HCT116 (cell line): ENCODE measurements at places on chromosomes 7 and 10. TPM values are rescaled to one million over a fixed set of nuclear protein-coding genes. Genes with fewer than 3 reads are reported as not detected.

DNA sequence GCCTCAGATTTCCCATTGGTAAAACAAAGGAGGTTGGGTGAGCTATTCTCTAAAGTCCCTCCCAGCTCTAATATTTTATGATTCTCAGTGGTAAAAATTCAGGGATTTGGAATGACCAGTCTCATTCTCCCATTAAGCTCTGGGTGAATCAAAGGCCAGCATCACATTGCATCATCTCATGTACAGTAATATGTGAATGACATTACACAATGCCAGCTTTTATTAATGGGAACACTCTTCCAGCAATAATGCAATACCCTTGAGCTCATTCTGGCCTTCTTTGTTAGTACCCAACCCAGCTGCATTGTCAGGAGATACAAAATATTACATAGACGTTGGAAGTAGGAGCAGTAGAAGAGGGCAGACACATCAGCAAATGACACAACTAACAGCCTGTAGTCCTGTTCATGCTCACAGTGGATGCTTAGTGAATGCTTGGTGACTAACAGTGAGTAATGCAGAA is 100.0 kb upstream of the EGR2 start:
- H3K36me3 ChIP-seq: no peaks in the 10 kb centered on the region
- no peak overlapping the region for H3K27ac ChIP-seq
- no peak for DNase-seq
- no peaks in the 10 kb centered on the region for H3K4me1 ChIP-seq
- H3K27me3 ChIP-seq: no peaks in the 10 kb centered on the region

DNA sequence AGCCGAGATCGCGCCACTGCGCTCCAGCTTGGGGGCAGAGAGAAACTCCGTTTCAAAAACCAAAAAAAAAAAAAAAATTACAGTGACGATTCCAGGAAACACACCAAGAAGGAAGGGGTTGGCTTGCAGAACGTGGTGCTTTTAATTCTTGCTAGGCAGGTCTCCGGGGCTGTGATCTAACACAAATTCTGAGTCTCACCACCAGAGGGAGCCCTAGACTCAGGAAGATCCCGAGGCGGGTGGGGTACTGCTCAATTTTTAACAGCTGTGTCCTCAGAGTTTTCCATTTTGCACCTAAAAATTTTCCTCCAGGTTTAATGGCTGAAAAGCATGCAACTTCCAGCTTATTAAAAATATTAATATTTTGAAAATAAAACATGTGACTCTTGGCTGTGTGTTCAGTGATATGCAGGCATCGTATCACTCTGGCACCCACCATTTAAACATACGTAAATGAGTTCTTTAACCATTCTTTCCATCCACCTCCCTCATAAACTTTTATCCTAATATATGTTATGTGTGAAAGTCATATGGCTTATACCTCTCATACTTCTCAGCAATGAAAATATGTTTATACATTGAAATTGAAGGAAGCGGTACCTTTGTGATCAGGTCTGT is 26.5 kb upstream of the NUB1 start:
- H3K27me3 ChIP-seq: no peaks in the 10 kb centered on the region
- no peak overlapping the region for H3K4me3 ChIP-seq
- peak; percentile 54 for DNase-seq

GRCh38 chr10:95241533-95241932 is 47.5 kb downstream of the ACSM6 start:
- H3K27me3 ChIP-seq: no peaks in the 10 kb centered on the region
- peaks cover 19% of the 10 kb centered on the region for H3K4me1 ChIP-seq
- H3K27ac ChIP-seq: no peak overlapping the region
- DNase-seq: no peak
- 0 out of 2 replicates have a peak, but pooled peaks cover 5% of the 10 kb centered on the region for H3K36me3 ChIP-seq
- H3K4me3 ChIP-seq: no peak overlapping the region

DNA sequence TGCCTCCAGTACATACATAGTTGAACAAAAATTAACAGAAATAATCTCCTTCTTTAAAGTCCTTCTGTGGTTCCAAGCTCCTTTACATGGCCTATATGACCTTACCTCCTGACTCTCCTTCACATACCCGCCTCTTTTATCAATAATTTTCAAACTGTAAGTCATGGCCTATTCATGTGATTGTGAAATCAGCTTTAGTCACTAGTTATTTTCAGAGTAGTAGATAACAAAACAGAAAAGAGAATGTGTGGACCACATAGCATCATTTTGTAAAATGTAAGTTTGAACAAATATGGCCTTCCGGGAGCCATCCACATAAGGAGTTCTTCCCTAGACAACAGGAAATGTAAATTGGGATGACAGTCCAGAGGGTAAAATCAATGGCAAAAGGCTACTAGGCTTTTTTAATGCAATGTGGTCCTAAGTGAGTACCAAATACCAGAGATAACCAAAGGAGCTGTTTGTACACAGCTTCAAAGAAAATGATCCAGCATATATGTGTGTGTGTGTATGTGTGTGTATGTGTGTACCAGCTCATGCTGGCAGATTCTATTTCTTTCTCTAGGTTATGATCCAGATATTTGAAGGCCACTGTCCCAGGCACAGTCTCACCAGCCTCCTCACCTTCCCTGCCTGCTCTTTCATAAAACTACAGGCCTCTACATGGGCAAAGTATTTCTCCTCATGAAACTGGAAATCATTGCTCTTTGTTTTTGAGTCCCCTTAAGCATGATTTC is 12.3 kb upstream of the FAM133B start:
- H3K27ac ChIP-seq: no peak overlapping the region
- H3K36me3 ChIP-seq: no peaks in the 10 kb centered on the region
- H3K27me3 ChIP-seq: no peaks in the 10 kb centered on the region

Gene PRKG1
- 1.4 TPM for total RNA-seq

Gene CREB5
- 0.49 TPM for total RNA-seq

Gene ATOH7
- not detected for total RNA-seq

Gene TMEM140
- not detected for total RNA-seq

- H3K27ac ChIP-seq: no peak overlapping the region
- no peak overlapping the region for H3K4me3 ChIP-seq
- H3K4me1 ChIP-seq: no peaks in the 10 kb centered on the region
- no peaks in the 10 kb centered on the region for H3K36me3 ChIP-seq
These were observed 130.9 kb downstream of the SEMA3D start for GRCh38 chr7:85055906-85056305.

Gene PTN
- total RNA-seq: not detected

- DNase-seq: peak; percentile 54
- no peaks in the 10 kb centered on the region for H3K27me3 ChIP-seq
- no peaks in the 10 kb centered on the region for H3K36me3 ChIP-seq
- H3K4me1 ChIP-seq: no peaks in the 10 kb centered on the region
- H3K4me3 ChIP-seq: no peak overlapping the region
These were observed 235.0 kb upstream of the PLPP4 start for GRCh38 chr10:120221873-120222485.

GRCh38 chr10:28020993-28021982 is 22.4 kb upstream of the ODAD2 start:
- no peaks in the 10 kb centered on the region for H3K4me1 ChIP-seq
- no peak for DNase-seq
- H3K27ac ChIP-seq: no peak overlapping the region
- no peak overlapping the region for H3K4me3 ChIP-seq

Gene IKZF1
- total RNA-seq: 0.57 TPM

Gene FRMD4A
- total RNA-seq: 0.20 TPM

- no peaks in the 10 kb centered on the region for H3K4me1 ChIP-seq
- H3K27me3 ChIP-seq: no peaks in the 10 kb centered on the region
- no peak for DNase-seq
- H3K27ac ChIP-seq: no peak overlapping the region
- no peaks in the 10 kb centered on the region for H3K36me3 ChIP-seq
These were observed 10.3 kb downstream of the EPHB6 start for GRCh38 chr7:142864980-142865747.

DNA sequence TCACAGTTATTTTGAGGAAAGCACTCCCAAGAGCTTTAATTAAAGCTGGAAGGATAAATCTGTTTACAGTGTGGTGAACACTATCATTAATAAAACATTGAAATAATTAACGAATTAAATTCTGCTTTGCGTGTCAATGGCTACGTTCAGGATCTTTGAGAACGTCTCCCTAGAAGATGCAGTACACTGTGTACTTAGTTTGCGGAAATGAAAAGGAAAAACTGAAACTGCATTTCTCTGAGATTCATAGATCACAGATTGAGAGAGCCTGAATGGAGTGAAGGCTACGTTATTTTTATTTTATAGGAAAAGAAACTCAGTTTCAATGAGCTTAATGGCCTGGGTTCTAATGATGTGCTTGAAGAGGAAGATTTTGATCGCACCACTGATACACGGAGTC is 85.3 kb downstream of the NRP1 start:
- no peaks in the 10 kb centered on the region for H3K27me3 ChIP-seq
- H3K4me1 ChIP-seq: no peaks in the 10 kb centered on the region
- no peak overlapping the region for H3K27ac ChIP-seq
- no peak for DNase-seq
